ENCODE measurements at places on chromosomes 3 and 15.

GRCh38 chr3:186099178-186099577 is 9.7 kb downstream of the ETV5 start:
- DNase-seq: no peak

GRCh38 chr3:172315401-172316091 is 132.7 kb downstream of the GHSR start:
- DNase-seq: no peak

DNA sequence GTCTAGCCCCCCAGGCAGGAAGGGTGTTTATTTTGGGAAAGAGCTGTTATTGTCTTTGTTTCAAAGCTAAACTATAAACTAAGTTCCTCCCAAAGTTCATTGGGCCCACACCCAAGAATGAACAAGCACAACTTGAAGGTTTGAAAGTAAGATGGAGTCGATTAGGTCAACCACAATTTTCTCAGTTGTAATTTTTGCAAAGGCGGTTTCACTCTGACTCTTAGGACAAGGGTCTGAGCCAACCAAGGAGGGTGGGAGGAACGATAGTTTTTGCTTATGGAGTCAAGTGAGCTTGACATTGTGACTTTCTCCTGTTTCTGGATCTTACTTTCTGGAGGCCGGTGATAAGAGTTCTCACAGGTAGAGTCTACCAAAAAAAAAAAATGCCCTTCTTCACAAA is 5.8 kb upstream of the ZNF770 start:
- DNase-seq: no peak

DNA sequence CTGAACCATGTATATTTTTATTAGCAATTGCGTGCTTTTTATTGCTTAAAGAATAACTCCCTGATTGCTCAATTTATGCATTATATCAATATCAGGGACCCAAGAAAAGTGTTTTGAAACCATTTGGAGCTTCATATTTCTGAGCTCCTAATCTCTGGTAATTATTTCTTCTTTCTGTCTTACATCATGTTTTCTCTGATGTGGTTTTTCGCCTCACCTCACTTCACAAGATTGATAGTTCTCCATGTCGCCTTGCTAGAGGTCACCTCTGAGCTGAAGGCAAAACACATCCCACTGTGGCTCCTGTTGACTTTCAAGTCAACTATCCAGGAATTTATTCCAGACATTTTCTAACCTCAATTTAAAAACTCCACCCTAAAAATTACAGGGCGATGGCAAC is 837.4 kb downstream of the CADM2 start:
- no peak for DNase-seq

- no peak for DNase-seq
Measured at GRCh38 chr3:144175644-144176425, 204.2 kb downstream of the DIPK2A start.

DNA sequence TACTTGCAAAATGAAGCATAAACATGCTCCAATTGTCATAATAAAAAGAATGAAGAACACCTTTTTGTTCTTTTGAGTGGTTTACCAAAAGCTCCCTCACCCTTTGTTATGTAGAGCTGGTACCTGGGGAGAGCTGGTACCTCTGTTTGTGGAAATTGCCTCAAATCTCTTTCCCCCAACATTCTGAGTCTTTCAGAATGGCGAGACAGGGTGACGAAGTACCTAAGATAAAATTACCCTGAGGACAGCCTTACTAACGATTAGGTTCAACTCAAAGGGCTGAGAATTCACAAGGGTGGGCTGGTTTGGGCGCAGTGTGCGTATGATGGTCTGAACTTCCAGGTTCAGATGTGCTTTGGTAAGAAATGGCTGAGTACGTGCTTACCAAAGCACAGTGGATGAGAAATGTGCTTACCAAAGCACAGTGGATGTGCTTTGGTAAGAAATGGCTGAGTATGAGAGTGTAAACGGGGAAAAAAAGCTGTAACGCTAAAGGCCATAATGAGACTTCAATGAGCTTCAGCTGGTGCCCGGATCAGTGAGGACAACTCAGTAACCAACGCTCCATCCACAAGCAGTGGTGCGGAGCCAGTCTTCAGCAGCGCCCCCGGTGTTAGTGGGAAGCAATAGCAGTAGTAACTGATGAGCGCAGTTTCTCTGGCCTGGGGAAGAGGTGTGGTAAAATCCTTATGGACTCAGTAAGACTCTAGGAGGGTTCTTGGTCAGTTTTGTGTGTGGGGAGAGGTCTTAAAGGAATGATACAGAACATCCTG is 72.3 kb upstream of the LRIG1 start:
- no peak for DNase-seq

DNA sequence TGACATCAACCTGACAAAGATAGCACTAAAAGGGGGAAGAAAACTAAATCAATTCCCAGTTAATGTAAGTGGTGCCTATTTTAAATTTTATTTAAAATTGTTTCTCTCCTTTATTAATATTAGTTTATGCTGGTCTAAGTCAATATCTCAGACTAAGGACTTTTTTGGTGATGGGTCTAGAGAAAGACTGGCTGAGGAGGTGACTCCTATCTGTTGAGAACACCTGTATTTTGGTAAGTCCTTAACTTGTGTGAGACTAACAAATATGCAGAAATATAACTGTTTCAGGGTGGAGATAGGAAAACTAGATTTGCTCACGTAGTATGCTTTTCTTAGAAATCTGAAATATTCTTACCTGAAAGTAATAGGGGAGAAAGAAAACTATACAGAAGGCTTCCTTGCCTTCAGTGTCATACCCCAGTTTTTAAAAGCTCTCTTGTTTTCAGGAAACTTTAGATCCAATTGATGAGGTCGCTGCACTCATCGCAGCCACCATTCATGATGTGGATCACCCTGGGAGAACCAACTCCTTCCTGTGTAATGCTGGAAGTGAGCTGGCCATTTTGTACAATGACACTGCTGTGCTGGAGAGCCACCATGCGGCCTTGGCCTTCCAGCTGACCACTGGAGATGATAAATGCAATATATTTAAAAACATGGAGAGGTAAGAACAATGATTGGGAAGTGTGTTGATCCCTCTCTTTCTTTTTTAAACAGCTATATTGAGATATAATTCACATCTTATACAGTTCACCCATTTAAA is 138.9 kb downstream of the PDE8A start:
- no peak for DNase-seq

DNA sequence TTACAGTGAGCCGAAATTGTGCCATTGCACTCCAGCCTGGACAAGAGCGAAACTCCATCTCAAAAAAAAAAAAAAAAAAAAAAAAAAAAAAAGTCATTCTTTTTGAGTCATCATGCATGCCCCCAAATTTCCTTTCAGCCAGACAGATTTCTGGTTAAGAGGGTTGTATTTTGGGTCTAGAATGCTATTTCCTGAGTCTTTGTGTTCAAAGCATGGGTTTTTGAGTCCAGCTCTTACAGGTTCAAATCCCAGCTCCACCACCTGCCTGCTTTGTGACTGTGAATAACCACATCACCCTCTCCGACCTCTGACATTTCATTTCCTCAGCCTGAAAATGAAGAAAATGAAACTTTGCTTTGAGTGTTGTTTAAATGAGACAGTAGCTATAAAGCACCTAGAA is 9.3 kb upstream of the C15orf61 start:
- DNase-seq: no peak

- peak; percentile 5 for DNase-seq
Measured at GRCh38 chr15:29183071-29183831, 86.4 kb downstream of the NSMCE3 start.

DNA sequence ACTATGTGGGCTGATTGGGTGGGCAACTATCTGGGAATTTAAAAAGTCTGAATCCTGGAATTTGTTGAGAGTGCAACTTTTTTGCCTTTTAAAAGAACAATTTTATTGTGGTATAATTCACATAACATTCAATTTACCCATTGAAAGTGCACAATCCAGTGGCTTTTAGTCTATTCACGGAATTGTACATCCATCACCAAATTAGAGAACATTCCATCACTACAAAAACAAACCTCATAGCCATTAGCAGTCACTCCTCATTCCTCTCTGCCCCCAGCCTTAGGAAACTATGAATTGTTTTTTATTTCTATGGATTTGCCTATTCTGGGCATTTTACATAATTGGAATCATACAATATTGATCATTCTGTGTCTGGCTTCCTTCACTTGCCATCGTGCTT is 101.8 kb upstream of the ALDH1A3 start:
- no peak for DNase-seq

DNA sequence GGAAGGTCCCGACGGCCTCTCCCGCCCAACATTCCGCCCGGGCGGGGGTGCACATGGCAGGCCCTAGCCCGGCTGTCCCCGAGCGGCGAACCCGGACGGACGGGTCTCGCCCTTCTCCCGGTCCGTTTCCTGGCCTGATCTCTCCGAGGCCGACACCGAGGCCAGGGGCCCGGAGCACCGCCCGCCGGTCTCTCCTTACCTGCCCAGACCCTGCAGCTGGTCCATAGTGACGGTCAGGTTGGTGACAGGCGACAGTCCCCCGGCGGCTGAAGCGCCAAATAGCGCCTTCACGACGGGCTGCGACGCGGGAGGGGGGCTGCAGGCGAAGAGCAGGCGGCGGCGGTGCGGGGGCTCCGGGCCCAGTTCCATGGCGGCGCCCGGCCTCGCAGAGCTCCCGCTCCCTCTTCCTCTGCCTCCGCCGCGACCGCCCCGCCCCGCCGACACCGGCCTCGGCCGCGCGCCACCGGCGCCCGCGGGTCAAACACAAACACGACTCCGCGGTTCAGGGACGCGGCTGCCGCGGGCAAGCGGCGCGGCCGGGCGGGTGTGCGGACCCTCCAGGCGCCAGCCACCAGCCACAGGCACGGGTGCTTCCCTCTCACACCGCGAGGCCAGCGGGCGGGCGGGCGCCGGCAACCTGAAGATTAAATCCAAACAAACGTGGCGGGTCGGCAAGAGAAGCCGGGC is 495 bp downstream of the CDC25A start:
- no peak for DNase-seq

DNA sequence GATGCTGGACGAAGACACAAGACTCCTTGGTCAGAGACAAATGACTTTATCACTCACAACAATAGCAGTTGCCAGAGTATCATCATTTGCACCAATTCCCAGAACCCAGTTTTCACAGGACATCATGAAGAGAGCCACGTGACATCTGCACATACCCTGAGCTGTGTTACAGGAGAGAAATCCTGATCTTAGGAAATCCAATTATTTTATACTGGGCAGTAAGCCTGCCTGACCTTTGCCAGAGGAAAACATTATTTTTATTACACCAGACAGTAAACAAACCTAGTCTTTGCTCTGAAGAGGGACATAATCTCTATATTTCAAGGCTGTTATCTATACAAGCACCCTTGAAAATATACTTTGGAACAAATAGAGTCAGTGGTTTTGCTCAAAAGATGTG is 77.4 kb downstream of the ZBBX start:
- DNase-seq: no peak
